Stimulated activated CD8-positive, alpha-beta memory T cell treated with anti-CD3 and anti-CD28 coated beads, Interleukin-4, amount 100 ng/mL, for 24 hours (primary cell): ENCODE measurements at places on chromosomes 2 and 18.

GRCh38 chr2:148599109-148599991 lies 45.2 kb upstream of the EPC2 start:
- DNase-seq, result no peak

GRCh38 chr2:230678451-230678850 lies 34.2 kb upstream of the CAB39 start:
- no peak for DNase-seq

DNA sequence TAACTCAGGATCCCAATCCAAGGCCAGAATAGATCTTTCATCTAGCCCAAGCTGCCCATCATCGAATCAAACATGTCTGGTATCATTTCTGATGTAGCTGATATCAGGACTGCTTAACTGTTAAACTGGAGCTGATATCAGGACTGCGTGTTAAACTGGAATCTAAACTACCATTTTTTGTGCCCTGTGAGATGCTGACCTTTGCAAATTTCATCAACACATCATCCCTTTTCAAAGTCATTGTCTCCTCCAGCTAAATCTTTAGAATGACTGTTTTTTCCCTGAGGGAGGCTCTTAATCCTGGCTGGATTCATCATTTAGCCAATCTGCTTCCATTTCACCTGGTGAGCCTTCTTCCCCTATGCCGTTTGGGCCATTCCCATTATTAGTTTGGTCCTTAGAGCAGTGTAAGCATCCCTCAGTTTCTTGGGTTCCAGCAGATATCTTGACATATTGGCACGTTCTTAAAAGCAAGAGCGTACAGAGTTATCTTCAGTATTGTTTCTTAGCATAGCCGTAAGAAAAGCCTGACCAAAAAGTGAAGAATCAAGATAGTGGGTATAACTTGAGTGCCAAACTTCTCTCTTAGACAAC lies 12.3 kb downstream of the RPL31 start:
- no peak for DNase-seq

DNA sequence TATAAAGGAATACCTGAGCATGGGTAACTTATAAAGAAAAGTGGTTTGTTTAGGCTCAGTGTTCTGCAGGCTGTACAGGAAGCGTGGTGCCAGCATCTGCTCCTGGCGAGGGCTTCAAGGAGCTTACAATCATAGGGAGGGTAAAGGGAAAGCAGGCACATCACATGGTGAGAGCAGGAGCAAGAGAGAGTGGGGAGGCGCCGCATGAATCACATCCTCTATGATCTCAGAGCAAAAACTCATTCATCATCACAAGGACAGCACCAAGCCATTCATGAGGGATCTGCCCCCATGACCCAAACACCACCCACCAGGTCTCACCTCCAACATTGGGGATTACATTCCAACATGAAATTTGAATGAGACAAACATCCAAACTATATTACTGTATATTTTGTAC lies 32.5 kb downstream of the R3HDM1 start:
- DNase-seq, result no peak

DNA sequence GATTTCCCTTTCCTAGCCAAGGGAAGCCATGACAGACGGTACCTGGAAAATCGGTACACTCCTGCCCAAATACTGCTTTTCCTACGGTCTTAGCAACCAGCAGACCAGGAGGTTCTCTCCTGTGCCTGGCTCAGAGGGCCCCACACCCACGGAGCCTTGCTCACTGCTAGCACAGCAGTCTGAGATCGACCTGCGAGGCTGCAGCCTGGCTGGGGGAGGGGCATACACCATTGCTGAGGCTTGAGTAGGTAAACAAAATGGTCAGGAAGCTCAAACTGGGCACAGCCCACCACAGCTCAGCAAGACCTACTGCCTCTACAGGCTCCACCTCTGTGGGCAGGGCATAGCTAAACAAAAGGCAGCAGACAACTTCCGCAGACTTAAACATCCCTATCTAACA lies 6.8 kb upstream of the CD207 start:
- no peak for DNase-seq

- no peak for DNase-seq
Observed at GRCh38 chr2:13558368-13558767, 841.6 kb downstream of the TRIB2 start.

- no peak for DNase-seq
Observed at GRCh38 chr18:59509481-59510442, 150.7 kb upstream of the LMAN1 start.

DNA sequence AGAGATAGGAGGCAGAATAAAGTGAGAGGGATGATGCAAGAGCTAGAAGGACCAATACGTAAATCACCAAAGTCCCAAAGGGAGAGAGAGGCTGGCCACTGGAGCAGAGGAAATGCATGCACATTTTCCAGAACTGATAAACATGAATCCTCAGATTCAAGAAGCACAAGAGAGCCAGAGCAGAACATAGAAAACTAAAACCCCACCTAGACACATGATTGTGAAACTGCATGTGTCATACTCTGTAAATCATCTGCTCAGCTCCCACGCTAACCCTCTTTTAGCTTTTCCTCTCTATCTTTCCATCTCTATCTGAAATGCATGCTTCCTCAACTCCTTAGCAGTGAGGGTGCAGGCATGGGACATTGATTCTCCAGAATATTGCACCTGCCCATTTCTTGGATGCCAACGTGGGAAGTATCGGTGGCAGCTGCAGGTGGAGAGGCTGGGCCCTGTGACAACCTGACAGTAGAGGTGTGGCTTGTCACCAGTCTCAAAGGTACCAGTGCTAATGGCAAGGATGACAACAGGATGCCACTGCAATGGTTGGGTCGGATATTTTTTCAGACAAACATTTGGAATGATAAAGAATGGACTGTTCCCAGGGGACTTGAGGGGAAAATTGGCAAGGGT lies 89.3 kb upstream of the OTOS start:
- DNase-seq, result no peak

- no peak for DNase-seq
Observed at GRCh38 chr2:232368311-232368731, 10.2 kb upstream of the ALPP start.

DNA sequence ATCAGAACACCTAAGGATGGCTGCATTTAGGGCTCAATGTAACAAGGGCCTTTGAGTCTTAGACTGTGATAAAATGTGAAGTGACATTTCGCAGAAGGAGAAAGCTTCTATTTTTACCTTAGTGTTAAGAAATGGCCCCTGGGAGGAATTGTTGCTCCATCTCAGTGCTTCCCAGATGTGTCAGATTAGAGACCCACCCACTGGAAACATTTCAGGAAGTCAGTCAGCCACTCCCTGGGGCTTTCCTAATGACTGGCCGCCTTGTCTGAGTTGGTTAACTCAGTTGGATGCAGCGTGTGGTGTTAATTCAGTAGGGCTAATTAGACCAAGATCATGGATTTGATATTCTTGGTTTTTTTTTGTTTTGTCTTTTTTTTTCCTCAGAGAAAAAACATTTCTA lies 355.9 kb downstream of the PIK3C3 start:
- DNase-seq, result no peak

DNA sequence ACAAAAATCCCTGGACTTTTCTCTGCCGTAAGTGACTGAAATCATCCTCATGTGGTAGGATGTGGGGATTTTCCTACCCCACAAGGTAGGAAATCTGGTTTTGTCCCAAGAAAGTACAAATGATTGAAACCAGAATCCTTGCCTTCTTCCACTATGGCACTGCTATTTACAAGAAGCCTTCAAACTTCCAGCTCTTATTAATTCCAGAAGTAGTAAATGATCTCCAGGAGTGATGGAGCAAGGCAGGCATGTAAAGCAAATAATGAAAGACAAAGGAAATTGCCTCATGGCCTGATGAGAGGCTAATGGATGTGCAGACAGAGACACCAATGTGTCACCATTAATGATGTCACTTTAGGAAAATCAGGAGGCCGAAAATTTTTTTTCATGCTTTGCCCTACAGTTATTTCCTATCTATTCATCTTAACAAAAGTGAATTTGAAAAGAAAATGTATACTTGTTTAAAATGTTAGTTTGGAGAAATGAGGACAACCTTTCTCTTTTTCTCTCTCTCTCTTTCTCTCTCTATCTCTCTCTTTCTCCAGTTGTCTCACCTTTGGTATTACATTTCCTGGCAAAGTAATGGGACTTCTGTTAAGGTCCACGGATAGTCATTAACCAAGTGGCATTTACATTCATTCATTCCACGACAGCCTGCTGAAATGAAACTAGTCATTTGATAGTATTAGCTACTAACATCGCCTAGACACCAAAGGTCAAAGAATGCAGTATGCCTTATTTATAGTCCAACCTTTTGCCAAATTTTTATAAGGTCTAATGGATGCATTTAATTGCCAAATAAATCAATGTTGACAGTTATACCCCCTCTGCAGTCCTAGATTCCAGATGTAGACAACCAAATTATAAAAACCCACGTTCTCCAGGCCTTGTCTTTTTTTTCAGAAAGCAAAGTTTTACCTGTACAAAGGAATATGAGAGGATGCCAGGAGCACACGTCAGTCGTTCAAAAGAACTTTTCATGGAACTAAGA lies 5.0 kb upstream of the EVA1A start:
- DNase-seq, result no peak

DNA sequence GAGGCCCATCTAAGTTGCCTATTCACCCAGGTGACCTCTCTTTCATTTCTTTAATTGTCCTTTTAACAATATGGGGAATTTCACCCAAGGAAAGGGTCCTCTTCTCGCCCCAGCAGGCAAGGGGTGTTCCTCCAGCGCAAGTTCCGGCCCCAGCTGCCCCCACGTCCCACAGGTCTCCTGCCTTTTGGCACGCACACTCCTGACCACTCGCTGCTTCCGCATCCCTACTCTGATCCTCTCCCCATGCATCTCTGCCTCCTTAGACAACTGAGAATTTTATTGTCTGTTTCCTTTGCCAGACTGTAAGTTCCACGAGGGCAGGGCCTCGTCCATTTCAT lies 684 bp upstream of the ARPC2 start:
- DNase-seq, result no peak

DNA sequence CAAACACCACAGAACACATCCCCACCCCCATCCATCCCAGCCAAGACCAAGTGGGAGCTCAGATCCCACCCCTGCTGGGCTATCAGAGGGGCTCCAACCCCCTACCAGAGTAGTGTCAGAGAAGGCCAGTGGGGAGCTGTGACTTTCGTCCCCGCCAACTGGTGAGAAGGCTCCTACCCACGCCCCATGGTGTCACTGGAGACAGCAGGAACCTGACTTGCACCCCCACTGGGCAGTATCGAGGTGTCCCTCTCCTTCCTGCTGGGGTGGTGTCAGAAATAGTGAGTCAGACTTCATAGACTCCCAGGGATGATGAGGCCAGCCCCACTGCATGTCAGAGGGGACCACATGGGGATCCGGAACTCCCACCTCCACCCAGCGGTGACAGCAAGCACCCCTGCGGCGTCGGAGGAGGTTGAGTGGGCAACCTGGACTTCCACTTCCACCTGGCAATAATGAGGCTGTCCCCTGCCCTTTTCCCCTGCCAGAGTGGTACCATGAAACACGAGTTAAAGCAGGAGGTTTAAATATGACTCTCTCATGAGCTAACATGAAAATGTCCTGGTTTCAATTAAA lies 106.7 kb downstream of the CTIF start:
- no peak for DNase-seq

DNA sequence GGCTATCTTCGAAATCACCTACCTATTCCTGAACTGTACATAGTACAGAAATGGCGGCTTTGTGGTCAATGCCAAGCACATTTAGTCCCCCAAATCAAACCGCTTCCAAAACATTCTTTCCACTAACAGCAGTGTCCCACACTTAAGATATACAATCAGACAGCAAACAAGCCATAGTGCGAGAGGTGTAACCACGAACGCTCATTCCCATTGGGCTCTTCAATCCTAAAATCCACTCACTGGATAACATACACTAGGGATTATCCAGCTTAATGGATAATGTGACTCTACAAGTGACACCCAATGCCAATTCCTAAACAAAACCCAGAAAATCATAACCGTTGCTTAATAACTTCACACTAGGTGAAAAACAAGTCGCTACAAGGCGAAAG lies 2.0 kb downstream of the XPO1 start:
- no peak for DNase-seq

- no peak for DNase-seq
Observed at GRCh38 chr2:189142893-189143759, 36.4 kb downstream of the COL5A2 start.

DNA sequence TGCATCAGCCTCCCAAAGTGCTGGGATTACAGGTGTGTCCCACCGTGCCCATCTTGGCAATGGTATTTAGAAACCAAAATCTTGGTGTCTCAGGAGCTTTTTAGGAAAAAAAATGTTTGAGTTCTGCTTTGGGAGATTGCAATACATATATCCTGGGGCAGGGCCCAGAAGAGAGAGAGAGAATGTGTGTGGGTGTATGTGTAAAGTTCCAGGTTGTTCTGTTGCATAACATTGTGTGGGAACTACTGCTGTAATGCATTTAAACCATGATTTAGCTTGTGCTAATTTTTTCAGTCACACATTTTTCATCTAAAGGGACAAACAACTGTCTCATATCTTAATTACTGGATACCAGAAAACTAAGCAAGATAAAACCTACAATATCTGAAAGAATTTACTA lies 70.8 kb upstream of the NABP1 start:
- no peak for DNase-seq

GRCh38 chr2:214587442-214587841 lies 176.6 kb downstream of the VWC2L start:
- no peak for DNase-seq

DNA sequence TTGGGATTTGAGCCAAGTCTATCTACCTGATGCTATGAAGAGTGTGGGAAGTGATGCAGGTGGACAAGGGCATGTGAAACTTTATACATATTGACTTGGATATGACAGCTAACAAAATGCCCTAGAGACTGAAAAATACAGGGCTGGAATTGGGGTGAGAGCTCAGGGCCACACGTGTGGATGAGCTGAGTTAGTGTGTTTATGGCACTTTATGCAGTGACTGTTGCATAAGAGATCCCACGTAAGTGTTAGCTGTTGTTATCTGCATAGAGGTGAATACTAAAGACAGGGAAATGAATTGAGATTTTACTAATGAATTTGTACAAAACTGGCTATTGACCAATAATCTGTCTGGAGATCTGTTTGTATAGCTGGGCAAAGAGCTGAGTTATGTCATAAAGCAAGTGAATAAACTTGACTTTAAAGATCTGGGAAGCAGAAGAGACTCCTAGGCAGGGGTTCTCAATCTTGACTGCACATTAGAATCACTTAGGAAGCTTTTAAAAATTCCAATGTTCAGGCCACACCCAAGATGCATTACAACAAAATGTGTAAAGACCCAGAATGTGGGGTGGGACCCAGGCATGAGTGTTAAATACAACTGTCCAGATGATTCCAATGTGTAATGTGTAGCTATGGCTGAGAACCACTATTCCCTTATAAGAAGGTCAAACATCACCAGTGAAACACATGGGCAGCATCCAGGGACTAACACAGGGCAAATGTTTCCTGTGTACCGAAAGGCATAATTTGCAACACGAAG lies 74.2 kb upstream of the STK17B start:
- no peak for DNase-seq

DNA sequence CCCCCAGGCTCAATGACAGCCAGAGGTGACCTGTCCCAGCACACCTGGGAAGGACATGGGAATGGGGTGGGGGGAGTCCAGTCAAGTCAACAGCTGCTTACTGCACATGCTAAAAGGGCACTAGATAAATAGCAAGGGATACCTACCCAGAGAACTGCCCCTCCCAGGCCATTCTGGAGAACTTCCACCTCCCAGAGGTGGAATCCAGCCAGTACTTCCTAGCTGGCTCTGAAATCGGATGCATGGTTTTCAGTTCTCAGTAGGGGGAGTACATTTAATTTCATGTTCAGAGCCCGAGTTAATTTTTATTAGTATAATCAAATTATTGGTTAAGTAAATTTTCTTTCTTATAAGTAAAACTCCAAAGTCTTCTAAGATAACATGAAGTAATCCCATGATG lies 28.9 kb upstream of the ITGA6 start:
- DNase-seq, result no peak

GRCh38 chr2:150484006-150484405 lies 3.5 kb downstream of the RND3 start:
- no peak for DNase-seq
